ENCODE measurements at places on chromosomes 16 and 17.

DNA sequence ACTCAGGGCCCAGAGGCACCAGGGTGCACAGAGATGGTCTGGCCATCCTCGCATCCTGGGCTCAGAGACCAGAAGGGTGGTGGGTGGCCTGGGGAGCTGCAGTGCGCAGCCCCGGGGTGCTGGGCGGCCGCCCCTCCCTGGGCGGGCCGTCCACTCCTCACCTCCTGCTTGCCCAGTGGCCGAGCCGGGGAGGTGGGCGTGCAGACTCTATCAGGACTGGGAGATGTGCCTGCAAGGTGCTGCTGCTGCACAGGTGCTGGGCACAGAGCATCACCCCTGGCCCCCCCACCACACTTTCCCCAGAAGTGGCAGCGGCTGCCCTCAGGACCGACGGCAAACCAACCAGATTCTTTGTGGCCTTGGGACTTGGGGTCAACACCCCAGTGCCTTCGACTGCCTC, at the start of gene SCN4A:
Gene SCN4A, minus strand, starts transcription at position 123 of the 400 bp plus-strand sequence. Its CDS starts 77 bp downstream, at position 46.
- no peak for DNase-seq

GRCh38 chr16:17433577-17434451, 36.9 kb downstream of the XYLT1 start:
- no peak for DNase-seq

DNA sequence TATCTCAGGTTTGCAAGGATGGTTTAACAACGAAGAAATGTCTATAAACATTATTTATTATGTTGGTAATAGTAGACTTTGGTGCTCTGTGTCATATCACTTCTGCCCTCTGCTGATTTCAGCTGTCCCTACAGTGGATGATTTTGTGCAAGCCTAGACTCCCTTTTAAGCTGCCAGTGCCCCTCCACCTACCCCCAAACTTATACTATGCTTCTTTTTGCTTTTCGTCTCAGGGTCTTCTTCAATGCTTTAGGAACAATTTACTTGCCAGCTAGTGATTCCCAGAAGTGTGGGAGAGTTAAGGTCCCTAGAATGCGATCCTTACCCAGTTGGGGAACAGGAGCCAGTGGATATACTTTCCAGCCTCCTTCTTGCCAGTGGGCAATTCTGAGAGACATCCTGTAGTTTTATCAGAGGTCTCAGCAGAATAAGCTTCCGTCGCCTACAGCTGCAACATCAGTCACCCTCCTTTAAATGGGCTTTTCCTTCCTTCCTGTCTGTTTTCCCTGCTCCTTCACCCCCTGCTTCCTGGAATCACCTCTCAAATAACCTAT, 4.1 kb downstream of the ICAM2 start:
- no peak for DNase-seq

- no peak for DNase-seq
These were observed 808 bp upstream of the ALOX15 start for GRCh38 chr17:4642286-4642685.

DNA sequence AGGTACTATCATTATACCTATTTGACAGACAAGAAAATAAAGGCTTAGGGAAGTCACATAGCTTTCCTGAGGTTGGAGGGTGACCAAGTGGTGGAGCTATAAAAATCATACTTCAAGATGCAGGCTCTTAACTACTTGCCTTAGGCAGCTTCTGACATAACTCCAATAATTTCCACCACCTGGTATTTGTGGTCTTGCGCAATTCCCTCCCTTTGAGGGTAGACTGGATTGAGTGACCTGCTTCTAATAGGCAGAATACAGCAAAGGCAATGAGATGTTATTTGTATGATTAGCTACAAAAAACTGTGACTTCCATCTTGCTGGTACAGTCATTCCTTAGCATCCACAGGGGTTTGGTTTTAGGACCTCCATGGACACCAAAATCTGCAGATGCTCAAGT, 385.5 kb downstream of the TMEM114 start:
- no peak for DNase-seq

DNA sequence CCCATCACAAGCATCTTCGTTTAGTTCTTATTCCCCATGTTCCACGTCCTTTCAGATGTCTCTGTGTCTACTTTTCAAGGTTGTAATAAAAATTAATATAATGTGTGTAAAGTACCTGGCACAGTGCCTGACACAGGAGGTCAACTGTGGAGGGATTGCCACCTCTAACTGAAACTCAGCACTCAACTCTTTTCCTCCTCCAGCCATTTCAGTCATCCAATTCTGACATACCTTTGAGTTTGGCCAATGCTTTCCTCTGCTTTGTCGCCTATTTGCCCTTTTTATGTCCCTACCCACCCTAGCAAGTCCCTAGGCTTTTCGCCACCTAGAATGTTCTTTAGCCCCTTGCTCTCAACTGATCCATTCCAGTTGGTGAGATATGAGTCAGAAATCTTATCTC, 1.6 kb downstream of the UBE2Z start:
- no peak for DNase-seq

DNA sequence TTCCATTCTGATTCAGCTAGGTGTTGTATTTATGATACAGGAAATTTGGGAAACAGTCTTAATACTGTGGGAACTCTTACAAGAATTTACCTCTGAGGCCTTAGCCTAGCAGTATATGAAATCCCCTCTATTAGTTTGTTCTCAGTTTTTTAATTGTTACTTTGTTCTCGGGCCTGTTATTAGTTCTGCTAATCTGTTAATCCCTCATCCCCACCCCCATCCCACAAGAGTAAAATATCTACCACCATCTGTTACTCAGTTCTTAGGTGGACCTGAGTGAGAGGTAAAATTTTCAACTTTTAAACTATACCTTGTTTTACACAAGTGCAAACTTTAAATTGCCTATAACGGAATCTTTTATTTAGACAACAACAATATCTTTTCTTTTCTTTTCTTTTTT, 47.0 kb downstream of the RHOT1 start:
- no peak for DNase-seq

GRCh38 chr16:63287401-63287800, 1251.2 kb upstream of the CDH8 start:
- no peak for DNase-seq

- DNase-seq, result no peak
These were observed 19.8 kb downstream of the HS3ST3A1 start for GRCh38 chr17:13581925-13582324.

- no peak for DNase-seq
These were observed 19.0 kb downstream of the CACNG4 start for GRCh38 chr17:66983414-66984021.

Data from GM13977 (cell line).